ENCODE measurements at places on chromosomes 4 and X.

GRCh38 chr4:119731778-119732177, 103.2 kb upstream of the PDE5A start:
- DNase-seq, result no peak

GRCh38 chr4:38455092-38455862, 208.7 kb upstream of the KLF3 start:
- no peak for DNase-seq

- DNase-seq, result no peak
Measured at GRCh38 chr4:33060674-33061542, 2340.7 kb downstream of the PCDH7 start.

DNA sequence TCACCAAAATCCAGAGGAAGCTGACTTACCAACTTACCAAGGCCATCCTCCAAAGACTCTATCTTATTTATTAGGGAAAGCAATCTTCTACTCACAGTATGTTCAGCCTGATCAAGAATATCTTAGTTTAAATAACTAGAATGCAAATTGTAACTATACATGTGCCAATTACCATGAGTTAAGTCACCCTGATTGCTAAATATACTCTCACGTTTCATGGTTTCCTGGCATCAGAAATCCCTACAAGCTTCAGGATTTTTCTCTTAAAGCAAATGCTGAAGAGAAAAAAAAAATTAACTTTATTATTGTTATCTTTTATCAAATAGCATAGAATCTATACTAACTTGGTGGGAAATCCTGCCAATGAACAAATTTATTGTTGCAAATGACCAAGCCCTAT, 63.0 kb upstream of the MXD4 start:
- no peak for DNase-seq

Data from activated CD8-positive, alpha-beta memory T cell treated with anti-CD3 and anti-CD28 coated beads, Interleukin-2, amount 50 U/mL, for 4 hours (primary cell).